ENCODE measurements at places on chromosomes 2 and 18.

GRCh38 chr2:55420439-55420725 is 726 bp upstream of the CCDC88A start:
- no peak for DNase-seq

DNA sequence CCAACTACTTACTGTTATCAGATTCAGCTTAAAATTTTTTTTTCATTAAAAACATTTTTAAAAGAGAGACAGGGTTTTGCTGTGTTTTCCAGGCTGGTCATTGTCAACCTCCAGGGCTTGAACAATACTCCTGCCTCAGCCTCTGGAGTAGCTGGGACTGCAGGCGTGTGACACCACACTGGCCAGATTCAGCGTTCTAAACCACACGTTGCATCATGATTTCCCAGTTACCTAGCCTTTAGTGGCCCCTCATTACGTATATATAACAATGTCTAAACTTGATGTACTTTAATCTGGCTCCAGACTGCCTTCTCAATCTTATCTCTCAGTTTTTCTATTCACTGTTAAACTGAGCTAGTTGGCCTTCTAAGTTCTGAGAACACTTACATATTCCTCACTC is 89.6 kb downstream of the COMMD1 start:
- no peak for DNase-seq

DNA sequence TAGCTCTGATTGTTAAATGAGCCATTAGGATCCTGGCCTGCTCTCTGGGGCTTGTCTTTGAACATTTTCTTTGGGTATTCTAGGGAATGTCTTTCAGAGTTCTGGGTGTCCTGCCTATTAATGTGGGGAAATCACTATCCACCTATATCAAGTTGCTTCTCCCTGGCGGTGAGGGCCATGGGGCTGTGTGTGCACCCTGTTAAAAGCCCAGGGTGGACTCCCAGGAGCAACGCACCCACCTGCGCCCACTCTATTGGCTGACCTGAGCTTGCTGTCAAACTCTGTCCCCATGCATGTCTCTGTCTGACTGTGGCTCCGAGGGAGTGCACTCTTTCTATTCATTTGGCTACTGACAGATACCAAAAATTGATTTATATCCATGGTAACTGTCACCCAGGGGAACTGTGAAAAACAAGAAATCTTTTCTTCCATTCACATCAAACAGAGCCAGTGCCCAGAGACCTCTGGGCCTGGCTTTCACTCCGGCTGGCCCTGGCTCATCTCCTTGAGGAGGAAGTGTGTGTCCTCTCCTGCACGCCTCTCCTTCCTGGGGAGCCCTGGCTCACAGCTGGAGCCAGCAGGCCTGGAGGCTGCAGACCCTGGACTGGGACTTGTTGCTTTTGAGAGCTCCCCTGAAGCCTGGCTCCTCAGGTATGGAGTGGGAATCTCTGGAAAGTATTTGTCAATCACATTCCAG is 10.5 kb upstream of the TOGARAM2 start:
- no peak for DNase-seq

DNA sequence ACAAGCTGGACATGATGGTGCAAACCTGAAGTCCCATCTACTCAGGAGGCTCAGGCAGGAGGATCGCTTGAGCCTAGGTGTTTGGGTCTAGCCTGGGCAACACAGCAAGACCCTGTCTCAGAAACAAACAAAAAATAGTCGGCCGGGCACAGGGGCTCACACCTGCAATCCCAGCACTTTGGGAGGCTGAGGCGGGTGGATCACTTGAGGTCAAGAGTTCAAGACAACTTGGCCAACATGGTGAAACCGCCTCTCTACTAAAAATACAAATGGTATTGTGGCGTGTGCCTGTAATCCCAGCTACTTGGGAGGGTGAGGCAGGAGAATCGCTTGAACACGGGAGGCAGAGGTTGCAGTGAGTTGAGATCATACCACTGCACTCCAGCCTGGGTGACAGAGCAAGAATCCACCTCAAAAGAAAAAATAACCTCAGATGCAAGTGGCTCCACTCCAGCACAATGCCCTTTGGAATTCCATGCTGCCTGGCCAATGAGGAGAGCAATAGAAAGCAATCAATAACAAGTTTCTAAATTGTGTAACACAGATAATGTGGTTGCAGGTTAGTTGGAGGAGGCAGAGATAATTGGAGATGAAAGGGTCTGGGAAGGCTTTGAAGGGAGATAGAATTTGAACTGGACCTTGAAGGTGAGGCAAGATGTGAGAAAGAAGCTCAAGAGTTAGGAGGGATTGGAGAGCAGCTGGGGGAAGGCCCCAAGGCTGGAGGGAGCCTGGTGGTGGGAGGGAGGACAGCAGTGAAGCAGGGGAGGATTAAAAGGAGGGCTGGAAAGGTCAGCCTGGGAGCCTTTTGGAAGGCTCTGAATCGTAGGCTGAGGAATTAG is 6.0 kb downstream of the TTC31 start:
- DNase-seq, result no peak

DNA sequence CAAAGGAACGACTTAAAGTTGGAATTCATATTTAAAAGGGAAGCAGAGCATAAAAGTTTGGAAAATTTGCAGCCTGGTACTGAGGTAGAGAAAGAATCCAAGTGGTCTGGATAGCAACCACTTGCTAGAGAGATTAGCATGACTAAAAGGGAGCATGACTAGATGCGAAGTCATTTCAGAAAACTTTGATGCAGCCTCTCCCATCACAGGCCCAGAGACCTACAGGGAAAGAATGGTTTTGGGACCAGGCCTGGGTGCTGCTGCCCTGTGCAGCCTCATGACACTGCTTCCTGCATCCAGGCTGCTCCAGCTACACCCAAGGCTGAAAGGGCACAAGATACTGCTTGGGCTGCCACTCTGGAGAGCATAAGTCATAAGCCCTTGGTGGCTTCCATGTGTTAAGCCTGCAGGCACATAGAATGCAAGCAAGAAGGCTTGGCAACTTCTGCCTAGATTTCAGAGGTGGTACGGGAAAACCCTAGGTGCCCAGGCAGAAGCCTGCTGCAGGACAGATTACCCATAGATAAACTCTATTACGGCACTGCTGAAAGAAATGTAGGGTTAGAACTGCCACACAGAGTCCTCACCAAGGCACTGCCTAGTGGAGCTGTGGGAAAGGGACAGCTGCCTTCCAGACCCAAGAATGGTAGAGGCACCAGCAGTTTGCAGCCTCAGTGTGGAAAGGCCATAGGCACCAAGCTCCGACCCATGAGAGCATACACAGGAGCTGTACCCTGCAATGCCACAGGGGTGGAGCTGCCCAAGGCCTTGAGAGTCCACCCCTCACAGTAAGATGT is 12.6 kb upstream of the CHN1 start:
- DNase-seq, result no peak

GRCh38 chr2:36452260-36452659 is 96.7 kb downstream of the CRIM1 start:
- DNase-seq, result no peak

- no peak for DNase-seq
Observed at GRCh38 chr2:60861736-60862135, 19.6 kb upstream of the REL start.
